GM12892 (cell line): ENCODE measurements at places on chromosomes 5 and 9.

DNA sequence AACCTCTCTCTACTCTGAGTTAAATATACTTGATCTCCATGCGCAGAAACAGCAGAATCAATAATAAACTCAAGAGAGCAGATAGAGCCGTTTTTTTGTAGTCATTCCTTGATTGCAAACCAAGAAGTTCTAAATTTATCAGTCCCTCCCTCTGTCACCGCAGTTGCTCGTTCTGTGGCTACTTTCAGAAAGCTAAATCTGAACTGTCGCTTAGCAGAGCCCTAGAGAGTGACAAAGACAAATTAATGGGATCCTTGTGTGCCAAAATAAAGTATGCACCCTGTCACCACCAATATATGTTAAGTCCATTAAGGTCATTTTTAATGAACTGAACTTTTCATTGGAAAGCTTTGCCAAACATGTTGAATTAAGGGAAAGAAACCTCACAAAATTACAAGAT, 218.3 kb downstream of the ADAMTSL1 start:
- no peak for DNase-seq

- DNase-seq, result no peak
Measured at GRCh38 chr9:120893611-120894307, 16.8 kb upstream of the PHF19 start.

- no peak for DNase-seq
Measured at GRCh38 chr5:148972396-148972795, 90.5 kb downstream of the SH3TC2 start.

- DNase-seq, result no peak
Measured at GRCh38 chr9:135592331-135592590, 30.7 kb downstream of the PAEP start.

- no peak for DNase-seq
Measured at GRCh38 chr5:7706256-7706655, 144.7 kb downstream of the CFAP90 start.

DNA sequence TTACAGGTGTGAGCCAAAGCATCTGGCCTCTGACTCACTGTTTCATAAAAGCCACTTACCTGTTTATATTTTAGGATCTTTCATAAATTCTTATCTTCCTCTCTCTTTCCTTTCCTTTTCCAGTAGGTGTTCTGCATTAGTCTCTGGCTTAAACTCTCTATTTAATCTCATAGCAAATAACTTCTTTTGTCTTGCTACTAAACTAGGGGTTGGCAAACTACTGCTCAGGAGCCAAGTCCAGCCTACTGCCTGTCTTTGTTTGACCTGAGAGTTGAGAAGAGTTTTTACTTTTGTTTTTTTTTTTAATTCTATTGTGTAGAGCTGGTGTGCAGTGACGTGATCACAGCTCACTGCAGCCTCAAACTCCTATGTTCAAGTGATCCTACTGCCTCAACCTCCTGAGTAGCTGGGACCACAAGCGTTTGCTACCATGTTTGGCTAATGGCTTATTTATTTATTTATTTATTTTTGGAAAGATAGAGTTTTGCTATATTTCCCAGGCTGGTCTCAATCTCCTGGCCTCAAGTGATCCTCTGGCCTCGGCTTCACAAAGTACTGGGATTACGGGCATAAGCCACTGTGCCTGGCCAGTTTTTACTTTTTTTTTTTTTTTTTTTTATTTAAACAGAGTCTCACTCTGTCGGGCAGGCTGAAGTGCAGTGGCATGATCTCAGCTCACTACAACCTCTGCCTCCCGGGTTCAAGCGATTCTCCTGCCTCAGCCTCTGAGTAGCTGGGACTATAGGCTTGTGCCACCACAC, 5.4 kb upstream of the NDFIP1 start:
- DNase-seq, result no peak
